MCF 10A (cell line): ENCODE measurements at places on chromosomes 5 and 9. TPM values are rescaled to one million over a fixed set of nuclear protein-coding genes. Genes with fewer than 3 reads are reported as not detected.

Gene POU5F2
- 0.72 and 0.76 TPM in 2 replicates for total RNA-seq

Gene CCDC187
- total RNA-seq, result not detected in 2 replicates

GRCh38 chr9:100939636-100940035 lies 88.9 kb upstream of the PLPPR1 start:
- no peak overlapping the region for H3K4me3 ChIP-seq
- H3K36me3 ChIP-seq, result no peaks in the 10 kb centered on the region
- H3K4me1 ChIP-seq, result no peaks in the 10 kb centered on the region
- H3K27ac ChIP-seq, result no peak overlapping the region

Gene GNA14
- total RNA-seq, result not detected in 2 replicates

Gene SPINK1
- total RNA-seq, result 1.5 and 4.0 TPM in 2 replicates

DNA sequence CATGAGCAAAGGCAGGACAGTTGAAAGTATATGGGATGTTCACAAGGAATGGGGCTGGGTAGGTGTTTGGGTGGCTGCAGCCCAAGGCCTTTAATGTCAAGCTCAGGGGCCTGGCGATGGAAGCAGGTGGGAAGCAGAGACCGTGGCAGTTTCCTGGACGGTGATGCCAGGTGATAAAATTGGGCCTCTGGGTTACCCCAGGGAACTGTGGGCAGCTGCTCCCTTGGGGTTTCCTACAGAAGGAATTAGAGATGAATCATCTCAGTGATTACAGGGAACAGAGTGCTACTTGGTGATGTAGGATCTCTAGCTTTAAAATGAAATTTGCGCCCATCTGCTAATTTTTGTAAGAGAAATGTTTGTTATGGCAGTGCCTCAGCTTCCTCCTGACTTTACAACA lies 39.2 kb downstream of the TSTD2 start:
- peak; percentile 4 for DNase-seq
- peaks cover 12% of the 10 kb centered on the region for H3K4me1 ChIP-seq
- no peak overlapping the region for H3K27ac ChIP-seq
- no peaks in the 10 kb centered on the region for H3K36me3 ChIP-seq

DNA sequence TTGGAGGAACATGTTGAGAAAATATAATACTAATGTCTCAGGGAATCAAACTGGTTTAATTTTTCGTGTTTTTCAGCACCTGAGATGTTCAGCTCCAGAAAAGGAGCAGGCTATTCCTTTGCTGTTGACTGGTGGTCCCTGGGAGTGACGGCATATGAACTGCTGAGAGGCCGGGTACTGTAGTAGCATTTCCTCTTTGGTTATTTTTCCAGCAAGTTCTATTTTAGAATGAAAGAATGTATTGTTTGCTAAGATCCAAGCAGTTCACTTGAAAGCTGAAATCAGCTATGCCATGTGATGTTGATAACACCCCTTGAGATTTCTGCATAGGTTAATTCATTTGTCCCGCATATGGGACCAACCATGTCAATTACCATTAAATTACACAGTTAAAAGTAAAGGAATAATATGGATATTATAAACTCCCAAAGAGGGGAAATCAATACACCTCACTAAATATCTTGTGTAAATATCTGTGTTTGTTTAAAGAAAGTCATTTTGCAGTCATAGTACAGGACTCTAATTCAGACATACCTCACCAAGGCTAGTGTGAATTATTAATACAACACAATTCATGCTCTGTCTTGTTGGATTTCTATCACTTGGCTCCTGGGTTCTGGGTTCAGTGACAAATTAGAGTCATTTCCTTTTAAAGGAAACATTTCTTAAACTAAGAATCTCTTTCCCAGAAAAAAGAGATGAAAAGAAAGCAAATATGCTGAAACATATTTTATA lies 126.8 kb downstream of the STK32A start:
- H3K36me3 ChIP-seq, result no peaks in the 10 kb centered on the region
- H3K4me1 ChIP-seq, result peaks cover 9% of the 10 kb centered on the region
- no peak for DNase-seq
- no peak overlapping the region for H3K27ac ChIP-seq
- no peaks in the 10 kb centered on the region for H3K27me3 ChIP-seq
- H3K4me3 ChIP-seq, result no peak overlapping the region

Gene IFNK
- total RNA-seq, result not detected in 2 replicates

GRCh38 chr5:159515909-159516415 lies 185.7 kb upstream of the IL12B start:
- peak; percentile 88 for DNase-seq
- H3K27me3 ChIP-seq, result no peaks in the 10 kb centered on the region
- no peak overlapping the region for H3K4me3 ChIP-seq

DNA sequence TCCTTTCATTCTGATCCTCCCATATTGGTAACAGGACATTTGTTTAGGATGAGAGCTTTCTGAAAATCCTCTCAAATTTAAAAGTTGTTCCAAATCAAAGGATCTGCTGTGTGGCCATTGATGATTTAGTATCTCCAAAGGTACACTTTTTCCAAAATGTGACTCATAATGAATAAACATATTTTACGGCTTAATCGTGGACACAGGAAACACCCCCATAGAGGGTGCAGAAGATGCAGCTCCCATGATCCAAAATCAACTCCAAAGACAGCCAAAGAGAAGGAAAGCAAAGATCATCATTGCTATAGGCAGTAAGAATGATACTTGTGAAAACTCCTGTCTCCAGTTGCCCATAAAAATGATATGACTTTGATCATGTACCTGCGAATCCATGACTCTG lies 239.7 kb downstream of the PIK3R1 start:
- DNase-seq, result peak; percentile 25
- H3K27me3 ChIP-seq, result no peaks in the 10 kb centered on the region
- peaks cover 4% of the 10 kb centered on the region for H3K36me3 ChIP-seq
- H3K4me3 ChIP-seq, result no peak overlapping the region
- H3K27ac ChIP-seq, result no peak overlapping the region

Gene ANKRD18B
- total RNA-seq, result 12.5 and 13.0 TPM in 2 replicates

- H3K4me3 ChIP-seq, result no peak overlapping the region
- no peaks in the 10 kb centered on the region for H3K4me1 ChIP-seq
- no peak overlapping the region for H3K27ac ChIP-seq
- no peak for DNase-seq
Observed at GRCh38 chr9:136343121-136343883, 16.0 kb downstream of the GPSM1 start.

DNA sequence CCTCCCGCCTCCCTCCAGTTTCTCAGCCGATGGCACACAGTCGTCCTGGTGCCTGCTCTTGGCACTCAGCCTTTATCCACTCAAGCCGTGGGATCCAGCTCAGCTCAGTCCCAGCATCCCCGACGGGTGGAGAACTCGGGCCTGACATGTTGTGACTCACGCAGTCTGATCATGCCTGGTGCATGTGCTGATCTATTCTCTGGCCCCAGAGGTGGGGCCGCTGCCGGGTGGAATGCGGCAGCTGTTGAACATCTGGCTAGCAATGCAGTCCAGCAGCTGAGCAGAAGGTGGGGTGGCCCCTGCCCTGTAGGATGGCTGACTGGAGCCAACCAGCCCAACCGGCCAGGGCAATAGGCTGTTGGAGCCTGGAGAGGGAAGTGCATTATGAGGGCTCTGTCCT lies 1.7 kb upstream of the AIF1L start:
- H3K4me1 ChIP-seq, result peaks cover 10% of the 10 kb centered on the region
- H3K4me3 ChIP-seq, result no peak overlapping the region
- H3K27me3 ChIP-seq, result no peaks in the 10 kb centered on the region
- DNase-seq, result peak; percentile 11
- H3K36me3 ChIP-seq, result peaks cover 7% of the 10 kb centered on the region
